ENCODE measurements at places on chromosomes 6 and 20.

DNA sequence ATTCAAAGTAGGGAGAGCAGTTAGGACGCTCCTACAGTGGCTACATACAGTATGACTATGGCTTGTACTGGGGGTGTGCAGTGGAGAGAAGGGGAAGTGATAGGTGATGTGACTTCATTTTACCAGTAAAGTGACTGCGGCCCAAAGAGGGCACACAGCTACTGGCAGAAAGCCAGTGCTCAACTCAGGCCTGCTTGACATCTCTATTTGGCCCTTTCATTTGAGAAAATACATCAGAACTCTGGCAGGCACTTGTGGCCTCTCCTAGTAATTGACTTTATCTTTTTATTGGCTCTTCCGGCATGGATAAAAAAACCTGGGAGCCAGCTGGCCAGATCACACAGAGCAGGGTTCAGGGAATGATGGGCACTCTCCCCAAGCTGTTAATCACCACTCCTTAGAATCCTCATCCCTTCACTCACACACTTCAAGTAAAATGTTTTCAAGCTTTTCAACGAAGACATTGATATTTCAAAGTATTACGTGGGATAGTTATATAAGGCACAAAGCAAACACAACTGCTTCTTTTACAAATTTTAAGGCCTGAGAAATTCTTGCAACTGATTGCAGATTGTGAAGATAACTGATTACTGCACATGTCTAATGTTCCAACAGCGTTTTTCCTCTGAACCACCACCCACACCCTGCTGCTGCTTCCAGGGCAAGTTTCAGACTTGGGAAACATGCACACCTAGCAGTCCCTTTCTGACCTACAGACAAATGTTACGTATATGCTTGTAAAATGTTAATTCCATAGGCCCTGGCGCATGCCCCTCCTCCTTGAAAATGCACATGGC is 73.5 kb downstream of the TNFRSF21 start:
- DNase-seq, result no peak

DNA sequence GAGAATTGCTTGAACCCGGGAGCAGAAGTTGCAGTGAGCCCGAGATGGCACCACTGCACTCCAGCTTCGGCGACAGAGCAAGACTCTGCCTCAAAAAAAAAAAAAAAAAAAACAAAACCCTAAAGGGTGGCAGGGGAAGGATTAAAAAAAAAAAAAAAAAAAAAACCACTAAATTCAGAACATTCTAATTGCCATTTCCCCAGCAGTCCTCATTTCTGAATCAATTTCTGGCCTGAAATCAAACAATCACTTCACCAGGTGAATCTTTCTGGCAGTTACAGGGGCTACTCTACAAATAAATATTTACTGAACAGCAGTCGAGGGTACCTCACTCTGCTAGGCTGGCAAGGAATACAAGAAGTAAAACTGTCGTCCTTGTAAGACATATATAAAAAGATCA is 1.2 kb downstream of the UQCC1 start:
- DNase-seq, result no peak

DNA sequence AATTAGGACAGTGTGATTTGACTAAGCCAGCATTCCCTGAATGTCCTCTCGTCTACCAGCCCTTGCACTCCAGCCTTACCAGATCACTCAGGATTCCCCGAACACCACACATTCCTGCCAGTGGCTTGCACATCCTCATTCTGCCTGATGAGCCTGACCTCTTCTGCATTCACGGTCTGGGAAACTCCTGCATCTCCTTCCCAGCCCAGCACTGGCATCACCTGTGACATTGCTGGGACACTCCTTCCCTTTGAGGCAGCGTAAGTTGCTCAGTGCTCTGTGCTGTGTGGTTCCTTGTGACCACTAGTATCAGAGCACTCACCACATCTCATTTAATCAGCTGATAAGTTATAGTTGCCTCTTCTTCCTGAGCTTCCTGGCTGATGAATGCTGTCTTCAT is 17.3 kb downstream of the NCOA7 start:
- DNase-seq, result no peak

DNA sequence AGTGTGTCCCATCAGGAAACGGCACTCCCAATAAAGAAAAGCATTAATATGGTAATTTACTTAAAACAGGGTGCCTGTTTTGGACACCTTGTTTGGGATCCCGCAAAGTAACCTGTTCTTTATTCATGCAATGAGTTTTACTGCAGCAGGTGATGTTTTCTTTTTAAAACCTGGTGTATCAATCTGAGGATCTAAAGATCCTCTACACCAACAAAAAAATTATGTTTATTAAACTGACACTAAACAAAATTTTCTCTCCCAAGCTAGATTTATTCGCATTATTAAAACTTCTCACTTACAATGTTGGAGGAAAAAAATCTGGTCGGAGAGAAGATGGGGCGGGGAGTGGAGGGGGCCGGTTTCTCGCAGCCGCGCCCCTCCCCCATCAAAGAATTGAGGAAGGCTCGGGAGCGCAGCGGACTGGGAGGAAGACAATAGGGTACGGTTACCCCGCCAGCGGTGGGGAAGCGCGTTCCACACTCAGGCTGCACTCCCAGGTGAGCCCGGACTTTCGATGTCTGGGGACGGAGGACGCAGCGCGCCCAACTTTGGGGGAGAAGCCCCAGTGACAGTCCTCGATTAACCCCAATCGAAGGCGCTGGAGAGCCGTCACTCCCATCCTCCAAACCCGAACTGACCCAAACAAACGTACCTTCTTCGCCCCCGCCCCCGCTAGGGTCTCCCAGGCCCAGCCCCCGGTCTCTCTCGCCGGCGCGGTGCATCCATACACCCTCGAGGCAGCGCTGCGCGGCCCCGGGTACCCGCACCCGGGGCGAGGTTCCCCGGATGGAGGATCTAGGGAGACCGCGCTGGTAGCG is 1.3 kb downstream of the CD24 start:
- DNase-seq, result peak; percentile 85

DNA sequence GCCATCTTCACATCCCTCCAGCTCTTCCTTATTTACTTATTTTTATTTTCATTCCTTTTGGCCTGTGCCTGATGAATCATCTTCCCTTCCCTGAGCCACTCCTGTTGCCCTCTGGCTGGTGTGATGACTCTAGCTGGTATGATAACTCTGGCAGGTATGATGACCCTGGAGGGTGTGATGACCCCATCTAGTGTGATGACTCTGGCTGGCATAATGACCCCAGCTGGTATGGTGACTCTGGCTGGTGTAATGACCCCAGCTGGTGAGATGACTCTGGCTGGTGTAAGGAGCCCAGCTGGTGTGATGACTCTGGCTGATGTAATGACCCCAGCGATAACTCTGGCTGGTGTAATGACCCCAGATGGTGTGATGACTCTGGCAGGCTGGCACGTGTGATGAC is 426.8 kb downstream of the QKI start:
- DNase-seq, result no peak

DNA sequence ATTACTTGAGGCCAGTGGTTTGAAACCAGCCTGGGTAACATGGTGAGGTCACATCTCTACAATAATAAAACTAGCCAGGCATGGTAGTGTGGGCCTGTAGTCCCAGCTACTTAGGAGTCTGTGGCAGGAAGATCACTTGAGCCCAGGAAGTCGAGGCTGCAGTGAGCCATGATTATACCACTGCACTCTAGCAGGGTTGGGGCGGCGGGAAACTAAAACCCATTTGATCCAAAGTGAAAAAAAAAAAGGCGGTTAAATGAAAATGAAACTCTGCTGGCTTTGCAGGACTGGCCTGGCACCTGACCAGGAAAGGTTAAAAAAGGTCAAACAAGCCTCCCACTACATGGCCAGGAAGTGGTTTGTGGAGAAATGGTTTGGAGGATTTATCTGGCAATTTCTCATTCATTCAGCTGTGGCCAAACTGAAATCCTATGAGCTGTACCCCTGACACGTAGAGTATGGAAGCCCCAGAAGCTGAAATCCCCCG is 36.6 kb downstream of the MTRES1 start:
- no peak for DNase-seq

DNA sequence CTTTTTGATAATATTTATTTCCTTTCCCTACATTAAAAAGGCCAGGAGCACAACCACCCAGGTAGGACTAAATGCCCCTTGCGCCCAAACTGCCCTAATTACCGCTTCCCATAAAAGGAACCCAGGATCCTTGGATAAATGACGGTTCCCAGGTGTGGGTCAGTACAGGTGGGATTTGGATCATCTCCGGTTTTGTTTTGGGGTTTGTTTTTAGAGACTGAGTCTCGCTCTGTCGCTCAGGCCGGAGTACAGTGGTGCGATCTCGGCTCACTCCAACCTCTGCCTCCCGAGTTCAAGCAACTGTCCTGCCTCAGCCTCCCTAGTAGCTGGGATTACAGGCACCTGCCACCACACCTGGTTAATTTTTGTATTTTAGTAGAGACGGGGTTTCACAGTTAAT is 28.4 kb downstream of the ZNF217 start:
- DNase-seq, result peak; percentile 39

DNA sequence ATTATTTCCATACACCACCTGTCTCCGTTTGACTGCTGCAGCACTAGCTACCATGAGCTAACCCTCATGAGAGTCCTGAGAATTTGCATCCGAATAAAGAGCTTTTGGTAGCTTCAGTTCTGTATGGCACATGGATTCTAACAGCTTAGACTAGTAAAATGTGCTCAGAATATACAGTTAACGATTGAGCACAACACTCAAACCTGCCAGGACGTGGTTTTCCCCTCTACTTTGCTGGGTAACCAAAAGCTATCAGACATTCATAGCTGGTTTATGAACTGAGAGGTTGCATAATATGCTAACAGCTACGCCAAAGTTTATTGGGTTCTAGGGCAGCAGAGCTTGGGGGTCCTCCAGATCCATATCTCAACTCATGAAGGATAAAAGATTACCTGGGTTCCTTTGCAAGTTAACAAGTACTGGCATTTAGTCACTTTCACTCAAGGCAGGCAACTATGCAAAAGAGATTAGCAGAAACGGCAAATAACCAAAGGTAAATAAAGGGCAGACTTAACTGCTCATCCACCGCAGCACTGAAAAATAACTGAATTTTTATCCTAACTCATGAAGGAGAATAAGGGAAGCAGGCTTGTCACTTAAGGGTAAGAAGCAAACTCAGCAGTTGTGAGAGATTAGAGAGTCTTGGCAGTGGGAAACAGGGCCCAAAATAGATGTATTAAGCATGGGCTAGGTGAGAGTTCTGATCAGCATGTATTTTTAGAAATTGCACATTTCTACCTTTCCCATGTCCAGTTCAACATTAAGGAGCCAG is 29.4 kb downstream of the NUDT3 start:
- DNase-seq, result no peak

DNA sequence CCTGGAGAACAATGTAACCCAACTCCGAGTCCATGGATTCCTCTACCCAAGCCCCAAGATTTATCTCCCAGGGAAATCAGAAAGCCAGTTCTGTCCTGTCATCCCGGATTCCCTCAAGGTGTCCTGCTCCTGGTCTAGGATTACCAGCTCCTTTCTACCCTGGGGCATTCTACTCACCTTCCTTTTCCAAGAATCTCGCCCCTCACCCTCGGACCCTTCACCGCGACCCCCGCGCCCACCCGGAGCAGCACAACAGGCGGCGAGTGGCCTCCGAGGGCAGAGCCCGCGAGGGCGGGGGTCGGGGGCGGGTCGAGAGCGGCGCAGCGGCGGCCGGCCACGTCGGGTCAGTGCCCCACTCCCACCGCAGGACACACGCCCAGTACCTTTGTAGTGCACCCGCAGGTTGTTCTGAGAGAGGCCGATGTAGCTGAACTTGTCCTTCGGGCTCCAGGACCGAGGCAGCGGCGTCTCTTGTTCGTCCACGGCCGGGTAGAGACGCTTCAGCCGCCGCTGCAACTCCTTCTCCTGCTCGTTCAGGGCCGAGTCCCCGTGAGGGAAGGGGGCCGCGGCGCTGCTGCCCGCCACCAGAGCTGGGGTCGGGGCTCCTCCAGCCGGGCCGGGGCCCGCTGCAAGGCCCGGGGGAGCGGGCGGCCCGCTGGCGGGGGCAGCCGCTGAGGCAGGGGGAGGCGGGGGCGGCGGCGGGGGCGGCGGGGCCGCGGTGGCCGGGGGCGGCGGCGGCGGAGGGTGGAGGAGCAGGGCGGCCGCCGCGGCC is 897 bp downstream of the RANBP9 start:
- DNase-seq, result peak; percentile 29

- no peak for DNase-seq
Observed at GRCh38 chr6:152701863-152702401, 4.2 kb downstream of the MYCT1 start.

GRCh38 chr6:11767978-11768756 is 10.4 kb downstream of the ADTRP start:
- no peak for DNase-seq

DNA sequence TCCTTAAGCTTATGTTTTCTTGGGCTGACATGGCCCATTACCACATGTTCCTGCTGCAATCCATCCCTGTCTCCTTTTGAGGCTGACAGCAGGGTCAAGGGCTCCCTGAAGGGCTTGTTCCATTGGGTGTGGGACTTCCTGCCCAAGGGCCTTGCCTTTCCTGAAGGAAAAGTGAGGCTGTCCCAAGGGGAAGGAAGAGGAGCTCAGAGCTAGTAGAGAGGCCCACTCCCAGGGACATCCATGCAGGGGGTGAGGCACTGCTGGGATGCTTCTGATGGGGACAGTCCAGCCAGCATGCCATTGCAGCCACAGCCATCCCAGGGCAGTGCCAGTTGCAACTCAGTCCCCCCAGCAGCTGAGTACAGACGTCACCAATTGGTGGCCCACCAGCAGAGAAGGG is 138.4 kb upstream of the FOXA2 start:
- DNase-seq, result no peak

DNA sequence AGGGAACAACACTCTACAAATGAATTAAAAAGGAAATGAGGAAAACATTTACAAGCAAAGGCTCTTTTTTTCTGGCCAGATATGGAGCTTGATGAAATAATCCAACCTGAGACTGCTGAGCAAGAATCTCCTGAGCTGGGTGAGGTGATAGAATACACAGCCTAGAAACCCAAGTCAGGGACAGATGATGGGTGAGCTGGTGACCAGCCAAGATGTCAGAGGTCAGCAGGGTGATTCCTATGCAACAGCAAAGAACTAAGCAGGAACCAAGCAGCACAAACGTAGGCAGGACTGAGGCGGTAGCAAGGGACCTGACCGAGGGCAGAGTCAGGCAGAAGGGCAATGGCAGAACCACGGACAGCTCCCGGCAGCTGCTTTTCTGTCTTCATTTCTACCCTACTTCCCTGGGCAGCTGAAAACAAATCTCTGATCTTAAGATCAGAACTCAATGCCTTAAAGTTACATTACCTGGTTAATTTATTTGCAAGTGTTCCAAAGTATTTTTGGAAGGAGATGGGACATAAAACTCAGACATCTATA is 75.1 kb downstream of the CDC40 start:
- no peak for DNase-seq

DNA sequence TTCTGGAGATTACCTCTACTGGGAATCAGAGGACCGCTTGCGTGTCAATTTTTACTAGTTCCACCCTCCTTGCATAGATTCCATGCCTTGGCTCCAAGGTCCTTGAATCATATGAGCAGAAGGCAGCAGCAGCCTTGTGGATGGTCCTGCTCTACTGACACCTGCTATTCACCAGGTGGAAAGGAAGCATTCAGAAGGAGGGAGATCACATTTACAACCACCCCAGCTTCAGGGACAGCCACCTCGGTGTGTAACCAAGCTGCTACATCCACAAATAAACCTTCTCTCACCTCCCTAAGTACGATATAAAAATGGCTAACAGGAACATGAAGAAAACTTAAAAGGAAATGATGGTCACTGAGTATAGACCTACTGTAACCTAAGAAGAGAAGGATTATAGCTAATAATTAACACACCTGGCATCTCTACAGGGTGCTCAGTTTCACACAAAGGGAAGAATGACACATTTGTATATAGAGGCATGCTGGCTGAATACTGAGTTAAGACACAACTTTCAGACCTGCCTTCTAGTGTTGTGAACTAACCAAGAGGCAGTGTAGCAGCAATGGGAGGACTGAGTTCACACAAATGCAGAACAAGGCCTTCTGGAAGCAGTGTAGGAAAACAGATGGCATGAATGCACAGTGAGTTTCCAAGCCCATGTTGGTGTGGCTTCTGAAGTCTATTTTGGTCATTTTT is 46.3 kb upstream of the SRPK1 start:
- DNase-seq, result no peak

Data from lower leg skin (tissue), 4 donors.